ENCODE measurements at places on chromosomes 7 and 10. TPM values are rescaled to one million over a fixed set of nuclear protein-coding genes. Genes with fewer than 3 reads are reported as not detected.

Gene FFAR4
- total RNA-seq, result not detected

Gene LIPN
- total RNA-seq, result not detected

Gene CHN2
- 4.6 TPM for total RNA-seq

DNA sequence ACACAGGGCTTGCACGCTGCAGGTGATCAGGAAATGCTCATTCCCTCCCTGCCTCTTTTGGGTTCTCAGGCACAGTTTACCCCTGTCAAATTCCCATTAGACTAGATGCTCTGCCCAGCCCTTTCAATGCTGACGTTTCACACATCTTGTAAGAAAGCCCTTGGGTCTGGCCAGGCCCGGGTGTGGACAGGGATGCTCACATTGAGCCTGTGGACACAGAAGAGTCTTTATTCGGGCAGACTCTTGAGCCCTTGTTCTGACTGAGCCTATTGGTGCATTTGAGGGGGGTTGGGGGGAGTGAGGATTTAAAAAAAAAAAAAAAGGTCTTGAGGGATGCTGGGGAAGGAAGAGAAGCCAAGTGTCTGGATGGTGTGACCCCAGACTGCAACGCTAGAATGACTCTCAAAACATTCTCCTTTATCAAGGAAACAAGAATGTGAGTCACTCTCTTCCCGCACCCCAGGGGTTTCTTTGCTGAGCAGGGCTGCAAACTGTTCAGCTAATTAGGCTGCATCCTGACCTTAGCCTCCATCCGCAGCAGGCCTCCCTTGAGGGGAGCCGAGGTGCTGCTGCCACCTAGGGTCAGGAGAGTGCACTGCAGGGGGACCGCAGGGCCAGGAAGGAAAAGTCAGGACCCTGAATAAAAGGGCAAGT lies 53.6 kb upstream of the TMEM72 start:
- H3K27ac ChIP-seq, result no peak overlapping the region
- H3K4me3 ChIP-seq, result no peak overlapping the region
- peak; percentile 80 for DNase-seq
- no peaks in the 10 kb centered on the region for H3K36me3 ChIP-seq
- H3K4me1 ChIP-seq, result no peaks in the 10 kb centered on the region
- no peaks in the 10 kb centered on the region for H3K27me3 ChIP-seq

DNA sequence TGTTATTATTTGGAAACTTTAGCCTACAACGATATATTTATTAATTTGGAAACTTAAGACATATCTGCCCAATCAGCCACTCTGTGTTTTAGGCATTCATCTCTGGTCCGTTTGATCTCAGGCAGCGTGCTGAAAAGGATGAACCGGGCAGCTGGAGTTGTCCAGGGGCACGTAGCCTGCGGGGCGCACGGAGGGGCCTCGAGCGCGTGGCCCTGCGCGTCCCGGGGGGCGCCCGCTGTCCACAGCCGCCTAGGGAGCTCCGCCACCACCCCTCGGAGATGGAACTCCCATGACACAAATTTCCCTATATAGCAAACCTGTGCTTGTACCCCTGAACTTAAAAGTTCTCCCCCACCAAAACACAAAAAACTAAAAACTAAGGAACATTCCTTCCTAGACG lies 24.3 kb upstream of the MKI67 start:
- no peak overlapping the region for H3K27ac ChIP-seq
- DNase-seq, result no peak
- H3K36me3 ChIP-seq, result no peaks in the 10 kb centered on the region

DNA sequence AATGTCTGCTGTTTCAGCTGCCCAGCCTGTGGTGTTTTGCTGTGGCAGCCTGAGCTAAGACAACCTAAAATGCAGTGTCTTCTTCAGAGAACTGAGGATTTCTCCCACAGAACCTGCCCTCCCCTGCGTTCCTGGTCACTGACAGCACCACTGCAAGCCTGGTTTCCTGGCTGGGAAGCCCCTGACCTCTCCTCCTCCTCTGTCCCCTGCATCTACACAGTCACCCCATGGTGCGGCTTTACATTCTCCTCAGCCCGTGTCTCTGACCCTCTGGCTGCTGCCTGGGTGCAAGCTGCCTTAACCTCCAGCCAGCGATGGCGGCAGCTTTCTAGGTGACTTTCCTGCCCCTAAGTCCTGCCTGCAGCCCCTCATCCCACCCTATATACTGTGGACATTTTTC lies 337.3 kb upstream of the ZNF32 start:
- H3K27me3 ChIP-seq, result no peaks in the 10 kb centered on the region
- no peak overlapping the region for H3K27ac ChIP-seq
- H3K4me1 ChIP-seq, result no peaks in the 10 kb centered on the region
- no peaks in the 10 kb centered on the region for H3K36me3 ChIP-seq
- H3K4me3 ChIP-seq, result no peak overlapping the region

DNA sequence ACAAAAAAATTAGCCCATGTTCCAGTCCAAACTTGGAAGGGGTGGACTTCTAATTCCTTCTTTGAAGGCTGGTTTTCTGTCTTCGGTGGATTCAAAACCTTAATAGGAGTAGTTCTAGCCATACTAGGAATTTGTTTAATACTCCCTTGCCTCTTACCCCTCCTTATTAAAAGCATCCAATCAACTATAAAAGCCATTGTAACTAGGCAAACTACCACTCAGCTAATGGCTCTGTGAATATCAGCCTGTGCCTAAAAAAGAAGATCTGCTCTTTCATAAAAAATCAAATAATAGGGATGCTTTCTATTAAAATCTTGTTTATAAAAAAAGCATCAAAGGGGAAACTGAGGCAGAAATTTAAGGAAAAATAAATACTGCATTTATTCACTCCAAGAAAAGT lies 4.1 kb upstream of the ADCK2 start:
- no peaks in the 10 kb centered on the region for H3K36me3 ChIP-seq
- no peak for DNase-seq
- peaks cover 10% of the 10 kb centered on the region for H3K4me1 ChIP-seq
- H3K27ac ChIP-seq, result no peak overlapping the region
- no peak overlapping the region for H3K4me3 ChIP-seq
- no peaks in the 10 kb centered on the region for H3K27me3 ChIP-seq

DNA sequence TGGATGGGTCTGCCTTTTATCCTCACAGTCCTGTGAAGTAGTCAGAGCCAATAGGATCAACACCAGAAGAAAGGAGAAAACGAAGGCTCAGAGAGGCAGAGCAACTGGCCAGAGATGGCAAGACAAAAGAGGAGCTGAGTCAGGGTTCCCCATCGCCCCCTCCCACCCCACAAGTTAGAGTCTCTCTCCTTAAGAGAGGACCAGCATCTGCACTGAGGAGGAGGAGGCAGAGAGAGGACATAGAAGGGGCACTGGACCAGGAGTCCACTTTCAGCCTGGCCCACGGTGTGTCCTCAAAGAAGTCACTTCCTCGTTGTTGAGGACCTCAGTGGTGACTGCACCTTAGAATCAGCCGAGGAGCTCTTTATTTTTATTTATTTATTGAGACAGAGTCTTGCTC lies 11.6 kb downstream of the SPOCK2 start:
- no peak overlapping the region for H3K27ac ChIP-seq
- no peaks in the 10 kb centered on the region for H3K36me3 ChIP-seq
- no peaks in the 10 kb centered on the region for H3K27me3 ChIP-seq
- no peaks in the 10 kb centered on the region for H3K4me1 ChIP-seq

Gene AGMO
- 0.54 TPM for total RNA-seq

GRCh38 chr10:54026340-54026739 lies 774.7 kb downstream of the PCDH15 start:
- H3K4me1 ChIP-seq, result no peaks in the 10 kb centered on the region
- no peak for DNase-seq
- H3K4me3 ChIP-seq, result no peak overlapping the region
- no peak overlapping the region for H3K27ac ChIP-seq

DNA sequence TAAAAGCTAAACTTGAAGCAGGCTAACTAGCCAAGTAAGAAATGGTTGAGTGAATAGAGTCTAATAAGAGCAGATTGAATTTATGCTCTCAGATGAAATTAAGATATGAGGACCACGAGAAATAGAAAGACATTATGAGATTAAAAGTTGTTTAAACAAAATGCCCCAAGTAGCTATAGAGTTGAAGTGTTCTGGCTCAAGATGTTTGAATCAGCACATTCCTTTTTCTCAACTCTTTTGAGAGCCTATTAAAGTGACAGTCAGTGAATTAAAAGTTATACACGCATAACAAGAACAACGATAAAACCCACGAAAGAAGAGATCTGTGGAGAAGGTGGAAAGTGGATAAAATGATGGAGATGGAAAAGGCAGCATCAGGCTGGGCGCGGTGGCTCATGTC lies 322.2 kb upstream of the ANKRD30A start:
- no peaks in the 10 kb centered on the region for H3K27me3 ChIP-seq
- DNase-seq, result no peak
- H3K4me1 ChIP-seq, result no peaks in the 10 kb centered on the region

Gene CLEC5A
- 0.34 TPM for total RNA-seq

DNA sequence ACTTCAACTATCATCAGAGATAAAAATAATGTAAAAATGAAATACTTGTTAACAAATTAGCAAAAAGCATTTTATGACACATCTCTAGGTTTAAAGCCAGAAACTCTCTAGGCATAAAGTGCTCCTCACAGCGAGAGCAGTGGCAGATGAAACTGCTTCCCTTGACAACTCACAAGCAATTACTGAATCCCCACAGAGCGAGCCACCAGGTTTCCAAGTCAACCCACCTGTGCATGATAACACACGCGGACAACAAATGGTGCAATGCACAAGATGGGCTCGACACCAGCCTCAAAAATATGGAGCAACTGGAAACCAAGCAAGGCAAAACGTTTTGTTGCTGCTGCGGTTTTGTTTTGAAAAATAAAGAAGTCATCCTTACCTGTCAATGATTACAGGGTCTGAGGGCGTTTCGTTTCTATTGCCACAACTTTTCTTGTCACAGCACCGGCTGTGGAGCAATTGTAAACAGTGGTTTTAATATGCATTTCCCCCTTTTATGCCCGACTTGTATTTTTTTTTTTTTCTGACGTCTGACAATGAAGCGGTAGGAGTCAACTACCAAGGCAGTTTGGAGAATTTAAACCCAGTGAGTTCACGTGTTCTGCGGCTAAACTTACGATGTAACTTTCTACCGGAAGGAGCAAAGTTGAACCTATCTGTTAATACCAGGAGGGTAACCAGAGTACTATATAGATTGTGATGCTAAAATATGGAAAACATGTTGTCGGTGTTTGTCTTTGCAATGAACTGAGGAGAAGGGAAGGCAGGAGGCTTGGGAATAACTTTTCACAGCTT lies 7.0 kb downstream of the EBF3 start:
- H3K27me3 ChIP-seq, result peaks cover 32% of the 10 kb centered on the region
- no peak for DNase-seq
- no peaks in the 10 kb centered on the region for H3K36me3 ChIP-seq
- H3K4me1 ChIP-seq, result peaks cover 50% of the 10 kb centered on the region
- H3K27ac ChIP-seq, result peak overlapping the region; percentile 94

DNA sequence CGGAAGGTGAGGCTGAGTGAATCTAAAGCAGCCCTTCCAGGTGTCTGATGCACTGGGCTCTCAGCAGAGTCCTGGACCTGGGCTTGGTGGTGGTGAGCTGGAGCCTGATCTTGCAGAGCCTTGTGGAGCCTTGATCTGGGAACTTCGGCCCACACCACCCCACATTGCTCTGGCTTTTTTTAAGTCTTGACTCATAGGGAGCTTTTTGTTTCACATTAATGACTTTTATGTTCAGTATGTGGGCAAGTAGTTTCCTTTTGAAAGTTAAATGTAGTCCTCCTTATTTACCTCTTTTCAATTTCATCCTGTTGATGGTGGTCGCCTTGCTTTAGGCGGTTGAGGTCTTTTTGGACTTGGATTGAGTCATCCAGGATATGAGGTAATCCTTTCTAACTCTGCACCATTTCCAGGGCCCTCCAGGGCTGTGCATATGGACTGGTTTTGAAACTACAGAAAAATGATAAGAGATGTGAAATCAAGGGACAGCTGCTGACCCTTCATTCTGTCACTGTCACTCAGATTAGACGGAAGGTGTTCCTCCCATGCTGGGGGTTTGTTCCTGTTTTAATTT lies 2.9 kb upstream of the NRAP start:
- peaks cover 4% of the 10 kb centered on the region for H3K36me3 ChIP-seq
- peak overlapping the region; percentile 29 for H3K4me3 ChIP-seq
- no peaks in the 10 kb centered on the region for H3K27me3 ChIP-seq

GRCh38 chr7:19284596-19285300 lies 139.5 kb upstream of the FERD3L start:
- no peaks in the 10 kb centered on the region for H3K36me3 ChIP-seq
- H3K27ac ChIP-seq, result no peak overlapping the region
- H3K27me3 ChIP-seq, result no peaks in the 10 kb centered on the region
- no peak overlapping the region for H3K4me3 ChIP-seq
- DNase-seq, result no peak
